ENCODE measurements at places on chromosomes 3 and 15.

DNA sequence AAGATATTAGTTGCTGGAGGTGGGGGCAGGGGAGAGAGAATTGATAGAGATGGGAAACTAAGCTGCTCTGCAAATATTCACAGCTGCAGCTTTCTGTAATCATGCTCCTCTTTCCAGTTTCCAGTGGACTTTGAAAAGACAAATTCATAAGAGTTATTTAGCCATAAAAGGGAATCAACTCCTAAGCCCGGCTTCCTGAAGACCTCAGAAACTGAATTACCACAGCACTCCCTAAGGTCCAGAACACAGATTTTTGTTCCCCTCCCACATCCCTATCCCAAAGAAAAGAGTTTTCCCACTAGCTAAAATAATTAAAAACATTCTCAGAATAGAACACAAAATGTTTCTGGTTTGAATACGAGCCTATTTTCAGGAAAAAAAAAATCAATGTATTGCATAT is 871.8 kb upstream of the NR2F2 start:
- no peak for DNase-seq

- no peak for DNase-seq
Measured at GRCh38 chr3:188557235-188557634, 403.3 kb downstream of the LPP start.

DNA sequence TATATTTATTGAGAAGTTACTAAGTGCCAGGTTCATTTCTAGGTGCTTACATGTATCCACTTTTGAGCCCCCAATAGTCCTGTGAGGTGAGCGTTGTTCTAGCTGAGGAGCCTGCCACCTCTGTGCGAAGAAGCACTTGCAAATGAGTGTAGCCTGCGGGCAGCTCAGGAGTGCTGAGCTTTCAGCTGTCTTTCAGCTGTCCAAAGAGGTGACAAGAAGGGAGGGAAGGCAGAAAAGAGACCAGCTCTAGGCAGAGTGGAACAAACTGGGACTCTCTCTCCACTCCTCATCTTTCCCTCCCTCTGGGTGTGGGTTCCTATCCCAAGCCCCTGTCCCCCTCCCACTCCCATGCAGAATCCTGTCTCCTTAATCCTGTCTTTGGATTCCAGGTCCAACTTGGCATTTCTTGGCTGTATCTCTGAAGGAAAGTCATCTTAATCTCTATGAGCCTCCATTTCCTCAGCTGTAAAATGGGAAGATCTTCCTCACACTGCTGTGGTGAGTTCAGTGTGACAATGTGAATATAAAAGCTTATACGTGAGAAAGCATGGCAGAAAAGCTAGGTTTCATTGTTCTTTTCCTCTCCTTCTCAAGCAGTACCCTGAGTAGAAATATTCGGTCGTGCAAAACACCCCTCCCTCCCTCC is 6.7 kb upstream of the SRP14 start:
- DNase-seq: no peak

DNA sequence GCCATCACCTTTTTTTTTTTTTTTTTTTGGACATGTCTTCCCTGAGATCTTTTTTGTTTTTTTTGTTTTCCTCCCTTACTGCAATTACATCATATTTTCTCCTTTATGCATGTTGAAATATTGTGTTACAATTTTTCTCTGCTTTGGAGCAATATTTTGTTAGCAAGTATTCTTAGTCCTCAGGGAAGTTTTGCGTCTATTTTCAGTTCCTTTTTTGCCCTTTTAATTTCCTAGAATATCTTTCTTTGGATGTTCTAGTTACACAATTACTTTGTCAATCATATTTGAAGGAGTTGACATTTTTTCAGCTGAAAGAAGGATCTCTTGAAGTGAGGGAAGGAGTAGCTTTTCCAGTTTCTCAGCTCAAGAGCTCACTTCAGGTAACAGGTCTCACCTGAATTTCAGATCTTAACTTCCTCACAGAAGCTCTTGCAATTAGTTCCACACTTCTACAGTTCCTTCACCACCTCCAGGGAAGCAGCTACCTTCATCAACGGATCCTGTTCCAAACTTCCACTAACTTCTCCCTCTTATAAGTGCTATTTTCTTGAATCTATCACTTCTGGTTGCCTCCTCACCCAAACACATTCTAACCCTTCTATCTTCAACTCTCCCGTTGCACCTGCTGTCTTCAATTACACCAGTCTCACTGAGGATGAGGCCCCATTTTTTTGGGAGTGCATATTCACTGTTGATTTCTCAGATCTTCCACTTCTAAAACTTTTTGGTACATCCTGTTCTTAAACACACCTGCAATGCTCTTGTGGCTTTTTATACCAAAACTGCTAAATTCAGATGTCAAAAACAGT is 57.8 kb upstream of the CPOX start:
- no peak for DNase-seq

DNA sequence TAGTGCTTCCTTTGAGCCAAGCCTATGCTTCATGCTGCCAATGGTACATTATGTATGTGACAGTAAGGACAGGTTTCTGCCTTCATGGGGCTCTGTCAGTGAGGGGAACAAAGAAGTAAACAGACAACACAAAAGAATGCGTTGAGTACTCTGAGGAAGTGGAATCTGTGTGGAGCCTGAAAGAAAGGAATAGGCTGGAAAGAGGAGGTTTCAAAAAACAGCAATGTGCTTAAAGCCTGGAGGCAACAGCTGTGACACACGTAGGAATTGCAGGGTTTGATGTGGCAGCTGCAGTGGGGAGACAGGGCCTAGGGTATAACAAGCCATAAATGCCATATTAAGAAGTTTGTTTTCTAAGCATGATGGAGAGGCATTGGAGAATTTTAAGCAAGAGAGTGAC is 316.7 kb downstream of the CLSTN2 start:
- DNase-seq: no peak

- DNase-seq: no peak
Measured at GRCh38 chr3:72630969-72631344, 217.3 kb downstream of the SHQ1 start.

DNA sequence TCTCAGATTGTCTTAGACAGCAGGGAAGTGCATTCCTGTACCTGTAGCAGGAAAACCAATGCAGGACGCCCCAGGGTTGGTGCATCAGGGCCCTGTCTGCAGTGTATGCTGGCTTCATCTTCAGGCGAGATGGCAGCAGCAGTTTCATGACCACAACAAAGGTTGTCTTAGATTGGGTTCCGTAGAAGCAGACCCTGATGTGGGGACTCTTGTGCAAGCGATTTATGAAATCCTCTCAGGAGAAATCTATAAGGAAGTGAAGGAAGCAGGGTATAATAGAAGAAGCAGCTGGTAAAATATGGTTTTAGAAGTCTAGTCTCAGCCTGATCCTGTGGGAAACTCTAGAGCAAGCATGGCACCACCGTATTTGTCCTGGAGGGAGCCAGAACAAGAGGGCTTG is 25.0 kb downstream of the DNAH1 start:
- DNase-seq: no peak

Measured in left forelimb (tissue), 1 donor.